ENCODE measurements at places on chromosomes 6 and 20.

DNA sequence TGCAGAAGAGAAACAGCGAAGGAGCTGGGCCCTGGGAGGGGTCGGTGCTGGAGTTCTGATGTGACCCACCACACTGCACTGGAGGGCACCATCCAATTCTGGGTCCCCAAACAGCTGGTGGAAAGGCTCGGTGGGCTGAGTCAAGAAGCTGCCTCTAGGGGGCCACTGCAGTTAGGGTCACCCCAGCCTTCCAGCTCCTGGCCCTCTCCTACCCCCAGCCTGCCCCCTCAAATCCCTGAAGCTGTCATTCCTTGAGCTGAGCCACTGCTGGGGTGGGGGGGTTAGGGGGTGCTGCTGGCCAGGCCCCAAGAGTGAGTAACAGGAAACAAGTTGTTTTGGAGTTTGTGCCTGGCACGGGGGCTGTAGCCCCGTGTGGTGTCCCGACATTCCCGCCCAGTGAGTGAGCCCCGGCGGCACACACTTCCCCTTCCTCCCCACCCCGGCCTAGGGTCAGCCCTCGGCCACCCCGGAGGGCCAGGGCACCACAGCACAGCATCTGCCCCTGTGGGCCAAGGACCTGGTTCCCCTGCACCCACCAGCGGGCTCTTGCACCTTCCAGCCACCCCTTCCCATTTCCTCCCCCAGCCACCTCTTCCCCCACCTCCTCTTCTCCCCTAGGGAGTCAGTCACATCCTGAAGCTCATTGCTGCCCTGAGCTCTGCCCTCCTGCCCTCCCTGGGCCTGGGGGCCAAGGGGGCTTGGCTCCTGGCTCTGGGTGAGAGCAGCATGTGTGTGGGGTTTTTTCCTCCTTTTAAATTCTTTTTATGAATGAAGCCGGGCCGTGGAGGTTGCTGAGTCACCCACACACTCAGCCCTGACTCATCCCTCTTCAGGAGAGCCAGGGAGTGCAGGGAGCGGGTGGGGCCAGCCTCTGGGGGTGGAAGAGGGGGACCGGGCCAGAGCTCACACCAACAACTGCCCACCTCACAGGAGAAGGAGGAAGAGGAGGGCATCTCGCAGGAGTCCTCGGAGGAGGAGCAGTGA is 4.6 kb downstream of the SMIM29 start:
- H3K27me3 ChIP-seq, result no peaks in the 10 kb centered on the region
- H3K27ac ChIP-seq, result peak overlapping the region; percentile 11
- DNase-seq, result no peak

DNA sequence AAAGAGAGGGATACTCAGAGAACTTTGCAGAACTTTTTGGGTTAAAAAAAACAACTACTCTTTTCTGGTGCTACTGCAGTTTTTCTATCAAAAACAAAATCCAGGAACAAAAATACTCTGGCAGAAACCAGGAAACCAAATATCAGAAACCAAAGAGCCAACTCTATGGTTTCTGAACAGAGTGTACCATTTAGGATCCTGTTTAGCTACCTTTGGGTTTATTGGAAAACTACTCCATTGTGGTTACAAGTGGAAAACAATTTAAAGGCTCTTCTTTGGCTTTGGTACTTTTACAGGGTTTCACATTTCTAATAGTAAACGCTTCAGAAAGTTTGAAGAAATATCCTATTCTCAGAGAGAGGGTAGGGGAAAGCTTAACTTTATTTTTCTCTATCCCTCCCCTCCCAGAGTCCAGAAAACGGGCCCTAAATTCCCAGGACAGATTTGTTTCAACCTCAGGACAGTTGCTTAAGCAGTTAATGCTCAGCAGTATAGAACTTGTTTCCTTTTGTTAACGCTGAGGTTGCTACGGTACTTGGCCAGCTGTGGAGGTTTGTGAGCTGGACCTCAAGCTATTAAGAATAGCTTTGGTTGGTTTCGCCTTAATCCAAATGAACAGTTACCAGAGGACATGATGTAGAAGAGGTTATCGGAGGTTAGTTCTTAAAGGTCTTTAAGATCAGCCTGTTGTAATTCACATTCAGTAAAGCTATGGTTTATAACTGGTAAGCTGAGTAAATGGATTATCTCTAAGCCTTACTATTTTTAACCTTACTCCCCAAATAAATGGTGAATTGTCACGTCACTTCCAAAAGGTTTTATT is 47.9 kb downstream of the FOXO3 start:
- no peaks in the 10 kb centered on the region for H3K27me3 ChIP-seq
- no peaks in the 10 kb centered on the region for H3K36me3 ChIP-seq
- H3K27ac ChIP-seq, result no peak overlapping the region
- DNase-seq, result no peak
- no peak overlapping the region for H3K4me3 ChIP-seq

GRCh38 chr6:56540232-56541029 is 102.3 kb downstream of the DST start:
- peaks cover 7% of the 10 kb centered on the region for H3K36me3 ChIP-seq
- no peak overlapping the region for H3K27ac ChIP-seq
- no peaks in the 10 kb centered on the region for H3K4me1 ChIP-seq
- DNase-seq, result no peak

DNA sequence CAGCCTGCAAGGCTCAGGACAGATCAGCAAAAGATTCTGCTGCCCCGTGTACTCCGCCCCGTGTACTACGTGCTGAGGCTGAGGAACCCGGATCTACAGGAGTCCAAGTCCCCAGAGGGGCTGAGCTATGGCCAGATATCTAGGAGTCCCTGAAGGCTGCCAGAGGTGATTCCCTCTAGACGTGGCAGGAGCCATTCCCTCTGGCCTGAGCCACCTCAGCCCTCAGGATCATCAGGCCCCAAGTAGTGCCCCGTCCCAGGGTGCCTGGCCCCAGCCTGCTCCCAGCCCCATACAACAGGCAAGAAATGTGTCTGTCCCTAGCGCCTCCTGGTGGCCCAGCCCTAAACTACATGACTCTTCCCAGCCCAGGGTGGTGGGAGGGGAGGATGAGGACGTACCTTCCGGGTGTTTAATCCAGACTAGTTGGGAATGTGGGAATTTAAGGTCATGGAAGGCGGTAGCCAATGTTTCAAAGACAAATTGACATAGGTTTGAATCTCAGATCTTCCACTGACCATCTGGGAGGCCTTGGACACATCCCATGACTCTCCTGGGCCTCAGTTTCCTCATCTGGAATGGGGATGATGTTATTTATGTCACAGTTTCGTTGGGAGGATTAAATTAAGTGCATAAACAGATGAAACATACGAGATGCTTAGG is 49.4 kb upstream of the PTPN1 start:
- DNase-seq, result no peak
- no peaks in the 10 kb centered on the region for H3K36me3 ChIP-seq
- H3K27me3 ChIP-seq, result no peaks in the 10 kb centered on the region

DNA sequence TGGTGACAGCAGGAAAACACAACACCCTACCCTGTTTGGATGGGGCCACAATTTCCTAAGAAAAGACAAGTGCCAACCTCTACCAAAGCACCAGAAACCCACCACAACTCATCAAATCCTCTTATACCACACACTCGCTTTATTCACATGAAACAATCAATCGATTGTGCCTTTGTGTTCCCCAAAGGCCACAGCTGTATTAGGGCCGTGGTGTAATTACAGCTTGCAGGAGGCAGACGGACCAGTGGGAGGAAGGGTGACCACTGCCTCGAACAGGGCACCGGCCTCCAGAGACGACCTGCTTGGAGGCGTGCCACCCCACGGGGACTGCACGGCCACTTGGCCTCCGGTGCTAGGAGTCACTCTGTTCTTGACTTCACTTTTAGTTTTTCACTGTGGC is 264.1 kb downstream of the FOXC1 start:
- no peak overlapping the region for H3K4me3 ChIP-seq
- peaks cover 4% of the 10 kb centered on the region for H3K4me1 ChIP-seq
- no peaks in the 10 kb centered on the region for H3K27me3 ChIP-seq
- DNase-seq, result no peak
- H3K36me3 ChIP-seq, result no peaks in the 10 kb centered on the region
- H3K27ac ChIP-seq, result no peak overlapping the region

GRCh38 chr20:3046677-3047462 is 1.0 kb downstream of the MRPS26 start:
- peaks cover 23% of the 10 kb centered on the region for H3K36me3 ChIP-seq
- H3K4me3 ChIP-seq, result peak overlapping the region; percentile 81
- DNase-seq, result peak; percentile 62
- H3K27ac ChIP-seq, result no peak overlapping the region

DNA sequence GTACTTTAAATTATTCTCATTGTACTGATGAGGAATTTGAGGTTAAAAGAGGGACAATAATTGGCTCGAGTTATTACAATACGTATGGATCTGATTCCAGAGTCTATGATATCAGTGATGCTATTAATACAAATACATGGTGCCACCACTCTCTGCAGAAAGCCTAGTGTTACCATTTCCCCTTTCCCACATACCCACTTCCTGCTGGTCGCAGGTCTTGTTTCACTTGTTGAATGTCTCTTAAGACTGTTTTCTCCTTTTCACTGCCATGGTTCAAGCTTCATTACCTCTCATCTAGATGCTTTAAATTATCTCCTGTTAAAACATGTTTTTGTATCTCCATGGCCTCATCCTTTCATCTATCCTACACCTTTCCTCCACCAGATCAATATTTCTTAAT is 62.0 kb downstream of the FHL5 start:
- DNase-seq, result no peak
- H3K36me3 ChIP-seq, result no peaks in the 10 kb centered on the region
- H3K27ac ChIP-seq, result no peak overlapping the region
- H3K4me1 ChIP-seq, result no peaks in the 10 kb centered on the region
- no peak overlapping the region for H3K4me3 ChIP-seq
- H3K27me3 ChIP-seq, result no peaks in the 10 kb centered on the region

DNA sequence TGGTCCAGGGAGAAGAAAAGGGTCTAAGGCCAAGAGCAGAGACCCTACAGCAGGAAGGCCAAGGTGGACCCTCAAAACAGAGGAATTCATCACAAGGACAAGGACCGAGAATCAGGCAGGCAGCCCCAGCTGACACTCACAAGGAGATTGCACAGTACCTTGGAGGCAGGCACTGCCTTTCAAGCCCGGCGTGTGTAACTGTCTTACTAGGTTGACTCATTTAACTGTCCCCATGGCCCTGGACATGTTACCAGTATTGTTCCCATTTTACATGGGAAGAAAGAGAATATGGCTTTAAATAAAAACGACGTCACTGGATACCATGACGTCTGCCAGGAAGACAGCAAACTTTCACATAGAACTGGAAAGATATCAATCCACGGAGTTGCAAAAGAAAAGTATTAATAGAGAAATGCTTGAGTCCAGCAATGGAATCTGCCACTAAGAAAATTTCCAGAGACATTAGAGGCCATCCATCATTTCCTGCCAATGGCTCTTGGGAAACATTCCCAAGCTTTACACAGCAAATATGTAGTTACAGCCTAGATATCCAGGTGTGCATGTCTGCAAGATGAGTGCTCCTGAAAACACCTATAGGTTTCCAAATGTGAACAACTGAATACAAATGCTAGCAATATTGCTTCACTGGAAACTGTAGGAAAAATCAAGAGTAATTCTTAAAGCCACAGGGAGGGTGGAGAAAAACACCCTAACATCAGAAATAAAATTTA is 111.5 kb upstream of the RPS6KA2 start:
- DNase-seq, result peak; percentile 16
- no peak overlapping the region for H3K4me3 ChIP-seq
- no peak overlapping the region for H3K27ac ChIP-seq

DNA sequence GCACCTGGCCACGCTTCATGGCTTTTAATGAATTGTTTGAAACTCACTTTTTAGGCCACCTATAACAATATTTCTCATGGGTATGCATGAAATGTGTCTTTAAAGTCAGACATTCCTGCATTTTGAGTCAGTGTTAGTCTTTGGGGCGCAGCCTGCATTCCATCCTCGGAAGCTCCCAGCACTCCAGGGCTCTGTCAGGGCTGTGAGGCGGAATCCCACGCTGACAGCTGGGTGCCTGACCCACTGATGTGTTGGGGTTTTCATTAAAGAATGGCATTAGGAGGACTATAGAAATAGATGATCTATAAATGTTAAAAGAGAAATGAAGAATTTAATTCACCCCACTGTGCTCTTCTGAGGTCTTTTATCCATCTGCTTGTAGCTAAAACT is 16.2 kb upstream of the CLDN20 start:
- H3K4me1 ChIP-seq, result no peaks in the 10 kb centered on the region
- DNase-seq, result no peak
- no peak overlapping the region for H3K4me3 ChIP-seq
- H3K27me3 ChIP-seq, result no peaks in the 10 kb centered on the region
- H3K36me3 ChIP-seq, result peaks cover 54% of the 10 kb centered on the region

DNA sequence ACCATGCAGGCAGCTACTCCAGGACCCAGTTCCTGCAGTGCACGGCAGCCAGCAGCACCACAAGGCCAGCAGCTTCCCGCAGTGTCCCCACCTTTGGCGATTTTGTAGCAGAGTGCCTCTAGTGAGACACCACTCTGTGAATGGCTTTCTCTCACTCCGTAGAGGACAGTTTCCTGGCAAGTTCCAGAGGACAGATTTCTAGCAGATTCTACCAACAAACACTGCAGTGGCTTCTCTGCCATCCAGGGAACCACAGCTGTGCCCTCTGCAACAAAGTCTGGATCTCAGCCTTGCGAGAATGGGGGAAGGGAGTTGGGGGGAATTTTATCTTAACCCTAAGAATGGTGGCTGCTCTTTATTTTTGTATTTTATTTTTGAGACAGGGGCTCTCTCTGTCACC is 28.7 kb downstream of the SNHG17 start:
- no peaks in the 10 kb centered on the region for H3K36me3 ChIP-seq
- no peak for DNase-seq
- no peak overlapping the region for H3K27ac ChIP-seq
- H3K4me3 ChIP-seq, result no peak overlapping the region
- H3K27me3 ChIP-seq, result no peaks in the 10 kb centered on the region

DNA sequence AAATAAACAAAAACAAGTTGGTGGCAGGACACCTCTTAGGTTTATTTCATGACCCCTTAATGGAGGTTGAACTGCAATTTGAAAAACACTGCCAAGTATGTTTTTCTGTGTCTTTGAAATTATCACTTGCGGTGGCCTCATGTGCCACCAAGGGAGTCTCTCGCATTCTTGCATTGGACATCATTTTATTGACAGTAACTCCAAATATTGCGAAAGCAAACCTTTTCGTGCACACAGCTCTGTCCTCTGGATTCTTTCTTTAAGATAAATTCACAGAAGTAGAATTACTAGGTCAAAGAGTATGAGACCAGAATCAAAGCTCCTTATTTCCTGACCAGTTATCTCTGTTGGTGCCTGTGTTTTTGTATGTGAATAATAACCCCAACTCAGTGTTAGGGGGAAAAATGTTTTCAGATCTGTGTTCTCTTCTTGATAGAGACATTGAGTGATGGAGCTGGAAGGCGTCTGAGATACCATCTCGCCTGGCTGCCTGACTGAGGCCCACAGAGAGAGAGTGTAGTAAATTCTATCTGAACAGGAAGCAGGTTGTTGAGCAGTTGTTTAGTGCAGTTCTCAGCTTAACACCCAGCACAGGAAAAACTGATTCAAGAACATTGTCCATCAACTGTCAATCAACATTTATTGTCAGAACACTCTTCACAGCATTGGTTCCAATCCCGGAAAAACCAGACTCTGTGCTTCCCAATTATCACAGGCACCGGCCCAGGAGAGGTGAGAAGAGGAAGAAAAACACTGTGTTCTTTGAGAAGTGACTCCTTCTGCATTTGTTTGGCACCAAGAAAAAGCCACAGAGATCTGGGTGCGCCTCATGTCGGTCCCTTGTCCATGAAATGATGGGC is 2.2 kb upstream of the CCDC167 start:
- H3K27ac ChIP-seq, result no peak overlapping the region
- H3K4me1 ChIP-seq, result peaks cover 2% of the 10 kb centered on the region
- DNase-seq, result no peak
- H3K36me3 ChIP-seq, result no peaks in the 10 kb centered on the region
- H3K27me3 ChIP-seq, result peaks cover 11% of the 10 kb centered on the region

All from H1 (cell line).